ENCODE measurements at places on chromosomes 13 and 19.

DNA sequence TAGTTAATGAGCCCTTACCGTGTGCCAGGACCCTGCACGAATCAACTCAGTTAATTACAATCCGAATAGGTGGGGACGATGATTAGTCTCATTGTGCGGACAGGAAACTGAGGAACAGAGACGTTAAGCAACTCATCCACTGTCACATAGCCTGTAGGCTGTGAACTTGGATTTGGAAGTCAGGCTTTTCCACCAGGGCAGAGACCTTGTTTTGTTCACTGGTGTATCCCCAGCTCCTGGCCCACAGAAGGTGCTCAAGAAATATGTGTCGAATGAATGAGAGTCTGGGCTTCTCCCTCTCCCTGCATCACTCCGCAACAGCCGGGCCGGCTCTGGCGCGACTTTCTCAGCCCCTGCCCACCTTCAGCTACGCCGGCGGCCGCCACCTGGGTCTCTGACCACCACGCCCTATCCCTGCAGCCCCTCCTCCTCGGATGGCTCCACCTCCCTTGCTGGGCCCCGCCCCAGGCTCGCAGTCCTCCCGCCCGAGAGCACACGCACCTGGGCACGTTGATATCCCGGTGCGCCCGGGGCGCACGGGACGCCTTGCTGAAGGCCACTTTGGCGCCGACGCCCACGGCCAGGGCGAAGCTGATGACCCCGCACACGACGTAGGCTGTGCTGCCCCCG lies 1.3 kb downstream of the SHISA7 start:
- DNase-seq: no peak

DNA sequence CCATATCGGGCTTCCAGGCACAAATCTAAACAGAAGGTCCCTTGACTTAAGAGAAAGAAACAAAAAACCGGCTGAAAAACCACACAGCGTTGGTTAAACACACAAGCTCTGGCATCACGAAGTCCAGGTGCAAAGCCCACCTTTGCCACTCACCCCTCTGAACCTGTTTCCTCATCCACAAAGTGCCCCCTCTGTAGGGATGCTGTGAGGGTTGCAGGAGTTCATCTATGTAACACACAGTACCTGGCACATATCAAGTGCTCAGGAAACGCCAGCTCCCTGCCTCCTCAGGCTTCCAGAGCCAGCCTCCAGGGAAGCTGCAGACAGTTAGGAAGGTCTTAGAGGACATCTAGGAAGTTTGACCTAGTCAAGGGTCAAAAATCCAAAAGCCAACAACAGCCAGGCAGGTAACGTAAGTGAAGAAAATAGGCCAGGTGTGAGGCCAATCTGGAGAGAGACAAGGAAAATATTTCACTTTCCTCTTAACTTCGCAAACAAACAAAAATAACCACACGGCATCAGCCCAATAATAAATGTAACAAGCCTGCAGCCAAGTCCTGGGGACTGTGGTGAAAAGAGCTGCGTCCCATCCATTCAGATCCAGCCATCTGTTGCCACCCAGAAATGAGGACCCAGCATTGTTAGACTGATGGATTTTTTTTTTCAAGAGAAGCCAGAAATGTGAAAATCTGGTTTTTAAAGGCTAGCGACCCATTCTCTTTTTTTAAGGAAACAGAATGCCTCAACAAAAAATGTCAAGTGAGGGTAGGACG lies 10.0 kb downstream of the KDELR1 start:
- DNase-seq: no peak

GRCh38 chr13:40059540-40060232 lies 404.2 kb downstream of the COG6 start:
- DNase-seq: no peak

DNA sequence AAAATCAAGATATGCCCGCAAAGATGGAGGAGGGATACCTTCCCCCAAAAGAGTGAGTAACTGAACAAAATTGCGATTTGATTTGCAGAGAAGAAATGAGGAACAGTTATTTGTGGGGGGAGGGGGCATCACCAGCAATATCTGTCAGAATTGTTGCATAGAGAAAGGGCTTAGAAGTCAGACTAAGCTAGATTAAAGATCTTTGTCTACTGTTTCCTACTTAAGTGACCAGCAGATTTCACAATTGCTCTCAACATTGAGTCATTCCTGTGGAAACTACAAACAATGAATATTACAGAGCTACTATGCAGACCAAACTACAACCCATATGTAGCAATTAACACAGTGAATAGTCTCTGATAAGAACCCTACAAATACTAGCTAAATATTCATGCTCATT lies 27.4 kb downstream of the FPR3 start:
- DNase-seq: no peak

DNA sequence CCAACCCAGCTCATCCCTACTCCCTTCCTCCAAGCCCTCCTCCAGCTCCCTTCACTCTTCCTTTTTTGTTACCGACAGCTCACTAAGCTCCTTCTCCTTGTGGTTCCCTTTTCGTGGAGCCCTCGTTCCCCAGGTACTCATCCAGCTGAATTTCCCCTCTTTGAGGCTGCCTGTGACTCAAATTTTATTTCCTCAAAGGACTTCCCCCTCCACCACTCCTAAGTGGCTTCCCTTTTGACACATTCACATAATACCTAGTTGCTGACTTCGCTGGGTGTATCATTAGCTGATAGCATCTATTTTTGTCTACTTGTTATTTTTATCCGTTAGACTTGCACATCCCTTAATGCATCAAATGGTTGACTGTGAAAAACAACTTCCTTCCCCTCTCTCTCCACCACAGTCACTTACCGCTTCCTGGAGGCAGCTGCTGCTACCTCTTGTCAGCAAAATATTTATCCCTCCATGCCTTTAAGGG lies 14.5 kb downstream of the FFAR2 start:
- peak; percentile 54 for DNase-seq

DNA sequence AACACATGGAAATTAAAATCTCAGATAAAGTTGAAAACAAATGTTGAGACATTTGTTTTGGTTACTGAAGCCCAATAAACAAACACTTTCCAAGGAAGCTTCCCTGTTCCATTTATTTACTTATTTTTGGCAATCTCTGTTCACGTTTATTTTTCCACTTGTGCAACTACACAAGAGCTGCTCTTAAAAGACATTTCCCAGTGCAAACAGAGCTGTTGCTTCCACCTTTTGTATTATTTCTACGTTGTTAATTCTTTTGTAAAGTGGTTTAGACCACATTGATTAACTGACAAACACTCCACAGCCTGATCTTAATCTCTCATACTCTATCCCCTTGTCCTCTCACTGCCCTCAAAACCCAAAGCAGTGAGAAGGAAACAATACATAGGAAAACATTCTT lies 757.6 kb downstream of the LIG4 start:
- DNase-seq: no peak
